Stimulated activated CD4-positive, alpha-beta T cell treated with anti-CD3 and anti-CD28 coated beads, Interleukin-12 subunit alpha, Interleukin-12 subunit beta, amount 100 ng/mL, for 48 hours (primary cell): ENCODE measurements at places on chromosomes 3 and 15.

GRCh38 chr15:68383161-68384074 lies 48.5 kb downstream of the ITGA11 start:
- DNase-seq: no peak

GRCh38 chr15:94174399-94174802 lies 57.0 kb upstream of the MCTP2 start:
- DNase-seq: no peak

GRCh38 chr3:161393803-161394202 lies 22.5 kb upstream of the SPTSSB start:
- no peak for DNase-seq

DNA sequence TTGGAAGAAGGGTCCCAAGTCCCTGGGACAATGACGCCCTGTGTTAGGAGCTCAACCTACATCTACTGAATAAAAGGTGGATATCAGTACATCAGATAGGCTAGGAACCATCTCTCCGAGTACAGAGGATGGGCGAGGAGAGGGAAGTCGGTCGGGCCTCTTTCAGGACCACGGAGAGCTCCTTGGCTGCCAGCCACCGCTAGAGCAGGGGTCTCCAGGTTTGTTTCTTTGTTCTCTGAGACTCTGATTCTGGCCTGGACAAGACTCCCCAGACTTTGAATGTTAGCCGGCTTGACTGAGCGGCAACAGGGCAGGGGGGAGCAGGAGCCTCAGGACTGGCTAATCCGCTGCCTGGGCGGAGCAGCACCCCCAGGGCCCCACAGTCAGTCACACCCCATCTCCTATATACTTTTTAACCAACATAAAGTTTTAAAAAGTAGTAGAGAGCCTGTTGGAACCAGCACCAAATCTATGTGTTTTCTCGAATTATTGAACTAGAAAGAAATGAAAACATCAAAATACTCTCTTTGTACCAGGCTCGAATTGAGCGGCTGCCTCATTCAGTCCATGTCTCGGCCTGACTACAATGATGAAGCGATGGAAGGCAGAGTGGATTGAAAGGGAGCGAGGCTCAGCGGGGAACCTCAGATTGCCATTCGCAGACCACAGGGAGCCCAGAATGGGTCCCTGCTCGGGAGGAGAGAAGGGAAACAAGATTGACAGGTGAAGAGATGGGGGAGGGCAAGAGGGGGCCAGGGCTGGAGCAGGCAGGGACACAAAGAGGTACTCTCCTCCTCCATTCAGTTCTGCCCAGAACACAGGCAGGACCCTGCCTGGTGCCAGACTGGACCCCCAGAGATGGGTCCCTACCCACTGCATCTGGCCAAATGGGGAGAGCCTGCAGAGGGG lies 131.6 kb downstream of the TPRA1 start:
- DNase-seq: no peak
